ENCODE measurements at places on chromosomes 5 and 9.
A peak's percentile ranks its signal among the peaks of the same experiment; 100 is the strongest.

- DNase-seq: no peak
These were observed 248.8 kb downstream of the MCTP1 start for GRCh38 chr5:95035891-95036685.

DNA sequence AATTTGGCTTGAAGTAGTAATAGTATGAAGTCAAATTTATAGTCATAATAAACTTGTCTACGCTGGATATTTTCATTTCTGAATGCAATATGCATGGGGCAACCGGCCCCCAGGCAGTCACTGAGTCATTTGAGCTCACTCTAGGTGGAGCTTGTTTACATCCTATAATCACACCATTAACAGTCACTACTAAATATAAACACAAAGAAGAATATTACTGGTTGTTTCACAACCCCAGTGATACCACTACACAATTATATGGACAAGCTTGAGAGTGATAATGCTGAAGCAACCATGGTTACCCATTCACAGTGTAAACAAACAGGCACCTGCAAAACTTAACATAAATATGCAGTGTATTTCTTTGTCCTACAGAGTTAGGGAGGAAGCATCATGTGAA lies 68.7 kb downstream of the MARCHF3 start:
- DNase-seq: no peak

DNA sequence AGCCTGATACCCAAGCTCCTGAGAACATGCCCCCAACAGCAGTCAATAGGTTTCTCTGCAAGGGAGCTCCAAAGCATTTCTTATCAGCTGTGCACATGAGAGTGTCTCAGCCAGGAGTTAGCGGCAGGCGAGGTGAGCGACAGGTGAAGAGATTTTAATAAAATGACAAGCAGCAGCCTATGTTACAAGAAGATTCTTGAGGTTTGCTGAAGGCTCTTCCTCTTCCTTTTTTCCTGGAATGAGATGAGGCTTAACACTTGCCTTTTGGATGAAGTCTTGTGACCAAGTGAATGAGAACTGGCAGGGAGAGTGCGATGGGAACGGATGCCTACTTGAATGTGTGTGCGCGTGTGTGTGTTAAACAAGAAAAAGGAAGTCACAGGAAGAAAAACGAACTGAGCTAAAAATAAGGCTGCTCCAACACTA lies 76.1 kb downstream of the SHB start:
- no peak for DNase-seq

DNA sequence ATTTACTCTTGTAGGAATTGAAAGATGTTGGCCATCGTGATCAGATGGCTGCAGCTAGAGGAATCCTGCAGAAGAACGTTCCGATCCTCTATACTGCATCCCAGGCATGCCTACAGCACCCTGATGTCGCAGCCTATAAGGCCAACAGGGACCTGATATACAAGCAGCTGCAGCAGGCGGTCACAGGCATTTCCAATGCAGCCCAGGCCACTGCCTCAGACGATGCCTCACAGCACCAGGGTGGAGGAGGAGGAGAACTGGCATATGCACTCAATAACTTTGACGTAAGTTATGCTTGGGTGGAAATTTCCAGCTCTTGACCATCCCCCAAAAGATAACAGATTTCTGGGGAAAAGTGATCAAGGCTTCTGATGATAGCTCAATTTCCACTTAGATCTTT lies 50.6 kb downstream of the LRRTM2 start:
- no peak for DNase-seq

DNA sequence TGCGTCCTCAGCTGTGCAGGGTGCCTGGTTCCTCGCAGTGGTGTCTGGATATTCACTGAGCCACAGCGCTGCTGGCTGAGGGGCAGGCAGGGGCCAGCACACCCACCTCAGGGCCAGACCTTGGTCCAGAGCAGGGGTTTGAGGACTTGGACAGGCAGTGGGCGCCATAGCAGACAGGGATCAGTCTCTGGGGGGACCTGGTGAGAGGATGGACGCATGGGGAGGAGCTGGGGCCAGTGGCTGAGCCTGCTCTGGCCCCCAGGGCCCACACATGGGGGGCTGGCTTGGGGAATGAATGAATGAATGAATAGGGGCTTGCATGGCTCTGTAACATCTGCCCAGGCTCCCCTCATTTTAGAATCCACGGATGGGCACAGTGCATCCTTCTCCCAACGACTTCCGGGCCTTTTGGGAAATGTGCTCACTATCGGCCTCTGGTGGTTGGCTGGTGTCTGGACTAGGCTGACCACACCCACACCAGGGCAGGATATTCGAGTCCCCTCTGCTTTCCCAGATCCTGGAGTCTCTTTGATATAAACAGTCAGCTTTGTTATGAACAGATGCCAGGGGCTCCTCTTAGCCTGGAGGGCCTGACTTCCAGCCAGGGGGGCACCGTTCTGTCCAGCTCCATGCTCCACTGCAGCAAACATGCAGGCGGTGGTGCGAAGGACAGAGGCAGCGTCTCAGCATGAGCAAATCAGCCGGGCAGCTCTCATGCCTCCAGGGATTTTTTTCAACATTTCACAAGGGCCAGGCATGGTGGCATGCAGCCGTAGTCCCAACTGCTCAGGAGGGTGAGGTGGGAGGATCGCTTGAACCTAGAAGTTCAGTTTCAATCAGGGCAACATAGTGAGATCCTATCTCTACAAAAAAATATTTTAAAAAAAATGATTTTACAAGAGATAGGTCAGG lies 62.6 kb downstream of the NEK6 start:
- no peak for DNase-seq

- no peak for DNase-seq
These were observed 344.6 kb downstream of the GLIS3 start for GRCh38 chr9:3955305-3955687.

DNA sequence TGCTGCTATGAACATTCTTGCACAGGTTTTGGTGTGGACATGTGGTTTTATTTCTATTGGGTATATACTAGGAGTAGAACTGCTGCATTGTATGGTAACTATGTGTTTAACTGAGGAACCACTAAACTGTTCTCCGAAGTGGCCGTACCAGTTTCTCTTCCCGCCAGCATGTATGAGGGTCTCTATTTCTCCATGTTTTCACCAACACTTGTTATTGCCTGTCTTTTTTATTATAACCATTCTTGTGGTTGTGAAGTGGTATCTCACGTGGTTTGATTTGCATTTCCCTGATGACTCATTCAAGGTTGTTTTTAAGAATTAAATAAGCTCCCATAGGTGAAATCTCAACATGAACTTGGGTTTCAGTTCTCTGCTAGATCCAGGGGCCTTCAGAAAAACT lies 19.4 kb downstream of the PDE8B start:
- DNase-seq: no peak

- no peak for DNase-seq
These were observed 21.6 kb downstream of the NFX1 start for GRCh38 chr9:33311953-33312352.

GRCh38 chr9:112489876-112490666 lies 3.4 kb downstream of the KIAA1958 start:
- DNase-seq: no peak

GRCh38 chr5:177134697-177135225 lies 1.2 kb downstream of the NSD1 start:
- DNase-seq: no peak

DNA sequence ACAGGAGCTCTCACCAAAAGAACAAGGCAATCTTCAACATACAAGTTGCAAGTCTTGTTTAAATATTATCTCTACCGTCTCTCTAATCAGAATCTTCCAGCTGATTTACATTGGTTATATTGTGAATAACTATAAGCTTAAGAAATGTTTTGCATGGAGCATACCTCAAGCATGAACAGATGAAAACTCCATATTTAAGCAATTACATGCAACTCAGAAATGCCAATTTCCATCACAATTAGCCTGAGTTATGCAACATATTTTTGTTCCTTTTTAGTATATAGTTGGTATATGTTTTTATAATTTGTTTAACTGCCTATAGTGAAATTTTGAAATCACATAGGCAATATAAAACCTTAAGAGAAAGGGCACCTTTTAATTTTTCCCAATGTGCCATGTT lies 142.5 kb downstream of the DENND1A start:
- DNase-seq: no peak

- no peak for DNase-seq
These were observed 26.2 kb upstream of the HSPA9 start for GRCh38 chr5:138601444-138601843.

- DNase-seq: no peak
These were observed 7.2 kb upstream of the ABLIM3 start for GRCh38 chr5:149133795-149134777.

- no peak for DNase-seq
These were observed 326.6 kb downstream of the ENC1 start for GRCh38 chr5:74313896-74314295.

- DNase-seq: no peak
These were observed 76.6 kb upstream of the NR4A3 start for GRCh38 chr9:99745085-99745484.

- DNase-seq: no peak
These were observed 14.0 kb downstream of the STARD4 start for GRCh38 chr5:111498346-111498745.

- DNase-seq: no peak
These were observed 26.3 kb downstream of the CSF2 start for GRCh38 chr5:132099905-132100304.

DNA sequence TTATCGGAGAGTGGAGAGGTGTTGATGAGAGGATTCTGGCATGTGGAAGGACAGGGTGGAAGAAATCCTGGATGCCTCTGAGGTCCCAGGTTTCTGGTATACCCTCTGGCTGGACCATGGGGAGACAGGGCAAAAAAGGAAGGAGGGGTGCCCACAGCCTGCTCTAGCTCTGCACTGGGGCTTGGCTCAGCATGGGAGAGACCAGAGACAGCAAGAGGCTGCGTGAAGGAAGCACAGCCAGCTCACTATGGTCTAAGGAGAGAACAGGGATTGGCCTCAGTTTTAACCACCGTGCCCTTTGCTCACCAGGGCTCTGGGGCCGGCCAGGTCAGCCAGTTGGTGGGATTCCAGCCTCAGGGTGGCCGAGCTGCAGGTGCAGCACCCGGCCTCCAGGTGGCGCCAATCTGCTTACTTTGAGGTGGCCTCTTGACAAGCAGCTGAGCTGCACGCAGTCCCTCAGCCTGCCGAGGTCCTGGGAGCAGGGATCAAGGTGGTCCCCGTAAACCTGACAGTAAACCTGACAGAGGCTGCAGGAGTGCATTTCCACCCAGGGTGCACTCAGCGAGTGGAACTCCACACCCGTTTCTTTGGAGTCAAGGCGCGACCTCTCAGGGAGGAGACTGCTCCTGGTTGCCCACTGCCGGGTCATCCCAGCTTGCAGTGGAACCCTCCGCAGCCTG lies 25.0 kb upstream of the SPTLC1 start:
- peak; percentile 46 for DNase-seq

DNA sequence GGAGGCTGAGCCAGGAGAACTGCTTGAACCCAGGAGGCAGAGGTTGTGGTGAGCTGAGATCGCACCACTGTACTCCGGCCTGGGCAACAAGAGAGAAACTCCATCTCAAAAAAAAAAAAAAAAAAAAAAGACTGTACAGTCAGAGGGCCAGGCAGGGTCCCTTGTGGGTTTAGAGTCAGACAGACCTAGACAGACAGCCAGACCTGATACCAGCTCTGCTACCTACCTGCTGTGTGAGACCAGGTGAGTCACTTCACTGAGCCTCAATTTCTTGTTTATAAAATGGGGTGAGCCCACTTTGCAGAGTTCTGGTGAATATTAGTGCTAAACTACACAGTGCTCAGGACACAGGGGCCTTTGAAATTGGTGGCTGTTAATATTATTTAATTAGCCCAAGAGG lies 19.7 kb downstream of the TRIM14 start:
- DNase-seq: no peak

DNA sequence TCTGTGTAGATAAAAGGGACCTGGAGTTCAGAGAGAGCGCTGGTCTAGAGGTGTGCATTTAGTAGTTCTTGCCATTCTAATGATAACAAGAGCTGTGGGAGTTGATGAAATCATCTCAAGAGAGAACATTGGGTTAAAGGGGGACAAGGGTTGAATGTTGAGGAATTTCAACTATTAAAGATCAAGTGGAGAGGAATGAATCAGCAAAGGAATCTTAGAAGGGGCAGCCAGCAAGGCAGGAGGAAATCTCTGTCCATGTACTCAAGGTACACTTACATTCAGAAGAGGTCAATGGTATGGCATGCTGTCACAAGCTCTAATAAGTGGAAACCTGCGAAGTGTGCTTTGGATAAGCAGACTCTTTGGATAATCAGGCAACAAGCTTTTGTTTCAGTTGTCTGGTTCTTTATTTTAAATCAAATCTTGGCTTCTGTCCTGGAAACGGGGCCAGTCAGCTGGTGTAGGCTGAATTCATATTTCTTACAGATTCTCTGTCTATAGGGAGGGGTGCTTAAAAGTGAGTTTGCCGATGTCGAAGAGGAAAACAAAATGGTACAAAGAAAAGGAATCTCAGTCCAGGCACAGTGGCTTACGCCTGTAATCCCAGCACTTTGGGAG lies 320.5 kb upstream of the CD180 start:
- no peak for DNase-seq

DNA sequence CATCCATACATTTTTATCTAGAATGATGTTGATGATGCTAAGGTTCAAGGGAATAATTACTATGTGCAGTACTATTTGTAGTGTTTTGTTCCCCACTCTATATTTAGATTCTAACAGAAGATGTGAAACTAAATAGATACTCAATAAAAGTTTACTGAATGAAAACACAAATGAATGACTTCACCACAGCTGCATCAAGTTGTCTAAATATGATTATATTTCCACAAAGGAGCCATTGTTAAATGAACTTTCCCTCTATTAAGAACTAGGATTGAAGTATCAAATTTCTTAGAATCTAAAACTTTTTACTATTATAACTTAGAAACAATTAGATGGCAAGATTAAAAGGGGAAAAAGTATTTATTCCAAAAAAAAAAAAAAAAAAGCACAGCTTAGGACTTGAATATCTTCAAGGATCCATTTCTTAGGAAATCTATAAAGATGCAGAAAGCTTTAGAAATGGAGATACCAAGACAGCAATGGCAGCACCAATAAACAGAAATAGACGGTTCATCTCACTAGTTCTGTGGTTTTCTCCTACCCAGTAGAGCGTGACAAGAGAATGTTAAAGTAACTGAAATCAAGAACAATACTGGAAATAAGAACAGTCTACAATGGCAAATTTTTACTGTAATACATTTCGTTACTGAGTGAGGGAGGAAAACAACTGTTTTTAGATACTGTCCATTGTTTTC lies 347.6 kb downstream of the EBF1 start:
- DNase-seq: no peak

GRCh38 chr9:111712369-111712768 lies 51.0 kb downstream of the GNG10 start:
- DNase-seq: no peak

DNA sequence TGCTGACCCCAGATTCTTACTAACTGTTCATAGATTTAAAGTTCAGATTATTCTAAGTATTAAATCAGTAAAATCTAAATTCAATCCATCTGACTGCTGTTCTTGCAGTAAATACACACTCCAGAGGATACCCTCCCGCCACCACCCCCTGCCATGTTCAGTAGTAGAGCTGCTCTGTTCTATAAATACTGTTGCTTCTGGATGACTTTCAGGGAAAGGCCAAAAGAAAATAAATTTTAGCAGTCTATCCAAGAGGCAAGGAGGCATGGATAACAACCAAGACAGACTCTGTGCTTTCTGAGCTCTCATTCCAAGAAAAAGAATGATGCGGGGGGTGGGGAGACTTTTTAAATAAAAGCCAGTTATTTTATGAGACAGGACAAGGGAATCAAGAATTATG lies 115.1 kb downstream of the ADAMTS6 start:
- no peak for DNase-seq
